Suprapubic skin (tissue), 4 donors: ENCODE measurements at places on chromosomes 1 and 21.

GRCh38 chr1:16644193-16644481, 22.6 kb downstream of the RNU1-3 start:
- DNase-seq, result no peak

DNA sequence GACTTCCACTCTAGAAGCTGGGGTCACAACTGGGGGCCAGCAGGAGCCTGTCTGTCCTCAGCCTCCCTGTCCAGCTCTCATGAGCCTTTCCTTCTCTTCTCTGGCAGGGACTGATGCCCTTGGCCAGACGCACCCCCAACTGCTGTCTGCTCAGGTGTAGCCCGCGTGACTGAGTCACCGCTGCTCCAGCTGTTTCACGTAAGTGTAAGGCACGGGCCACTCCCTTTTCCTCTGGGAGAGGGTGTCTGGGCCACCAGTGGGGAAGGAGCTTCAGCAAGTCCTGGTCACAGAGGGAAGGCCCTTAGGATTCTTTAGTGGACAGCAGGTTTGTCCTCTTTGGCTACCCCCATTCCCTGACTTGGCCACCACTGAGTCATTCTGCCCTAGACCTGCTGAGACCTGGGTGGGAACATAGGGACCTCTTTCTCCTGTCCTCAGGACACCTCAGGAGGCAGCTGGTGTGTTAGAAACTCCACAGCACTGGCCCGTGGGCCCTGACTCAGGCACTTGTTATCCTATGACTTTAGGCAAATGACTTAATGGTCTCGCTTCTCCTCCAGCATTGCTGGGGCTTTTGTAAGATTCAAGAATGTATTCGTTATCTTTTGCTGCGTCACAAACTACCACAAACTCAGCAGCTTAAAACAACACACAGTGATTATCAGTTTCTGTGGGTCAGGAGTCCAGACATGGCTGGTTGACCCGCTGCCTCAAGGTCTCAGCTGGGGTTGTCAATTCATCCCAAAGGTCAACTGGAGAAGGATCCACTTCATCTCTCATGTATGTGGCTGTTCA, 64.8 kb downstream of the FAM163A start:
- DNase-seq, result no peak

- DNase-seq, result no peak
Observed at GRCh38 chr1:19504796-19505692, 19.7 kb upstream of the CAPZB start.

GRCh38 chr1:59397139-59397858, 100.4 kb downstream of the FGGY start:
- DNase-seq, result no peak

DNA sequence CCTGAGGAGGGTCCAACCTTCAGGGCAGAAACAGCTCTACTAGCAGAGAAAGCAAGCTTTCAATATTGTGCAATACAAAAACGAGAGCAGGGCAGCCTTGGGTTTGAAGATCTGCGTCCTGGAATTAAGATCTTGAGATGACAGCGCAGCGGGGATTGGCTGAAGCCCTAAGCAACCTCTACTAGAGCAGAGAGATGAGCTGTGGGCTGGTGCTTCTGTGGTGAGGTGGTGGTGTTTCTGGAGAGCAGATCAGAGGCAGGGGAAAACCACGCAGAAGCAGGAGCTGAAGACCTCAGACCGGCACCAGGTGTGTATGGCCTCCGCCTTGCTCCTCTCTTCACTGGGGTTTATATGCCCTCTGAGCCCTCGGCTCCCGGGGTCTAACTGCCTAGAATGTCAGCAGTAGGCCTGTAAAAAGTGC, 12.5 kb downstream of the TRAF3IP3 start:
- DNase-seq, result no peak

DNA sequence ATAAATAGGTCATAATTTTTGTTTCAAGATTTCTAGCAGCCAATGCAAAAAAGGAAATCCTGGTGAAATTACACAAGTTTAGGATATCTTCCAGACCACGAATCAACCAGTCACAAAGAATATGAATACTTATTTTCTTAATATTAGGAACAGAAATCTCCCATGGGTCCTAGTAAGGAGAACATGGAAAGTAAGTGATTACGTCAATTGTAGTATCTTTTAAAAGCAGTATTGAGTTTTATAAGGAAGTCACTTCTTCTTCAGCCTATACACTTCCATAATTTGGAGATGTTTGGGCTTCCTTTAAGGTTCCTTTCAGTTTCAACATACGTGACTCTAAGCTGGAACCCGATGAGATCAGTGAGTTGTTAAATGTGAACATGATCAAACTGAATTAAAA, 534.5 kb downstream of the USP25 start:
- DNase-seq, result no peak

DNA sequence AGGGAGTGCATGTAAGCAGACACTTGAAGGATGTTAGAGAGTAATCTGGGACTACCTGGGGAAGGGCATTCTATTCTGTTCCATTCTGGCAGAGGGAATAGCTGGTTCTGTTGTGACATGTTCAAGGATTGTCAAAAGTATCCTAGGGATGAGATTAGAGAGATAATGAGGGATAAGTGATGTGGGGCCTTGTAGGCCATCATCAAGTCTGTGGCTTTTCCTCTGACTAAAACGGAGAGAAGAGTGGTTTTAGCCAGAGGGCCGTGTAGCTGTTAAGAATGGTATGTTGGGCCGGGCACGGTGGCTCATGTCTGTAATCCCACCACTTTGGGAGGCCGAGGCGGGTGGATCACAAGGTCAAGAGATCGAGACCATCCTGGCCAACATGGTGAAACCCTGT, 23.6 kb downstream of the TGFB2 start:
- DNase-seq, result no peak

DNA sequence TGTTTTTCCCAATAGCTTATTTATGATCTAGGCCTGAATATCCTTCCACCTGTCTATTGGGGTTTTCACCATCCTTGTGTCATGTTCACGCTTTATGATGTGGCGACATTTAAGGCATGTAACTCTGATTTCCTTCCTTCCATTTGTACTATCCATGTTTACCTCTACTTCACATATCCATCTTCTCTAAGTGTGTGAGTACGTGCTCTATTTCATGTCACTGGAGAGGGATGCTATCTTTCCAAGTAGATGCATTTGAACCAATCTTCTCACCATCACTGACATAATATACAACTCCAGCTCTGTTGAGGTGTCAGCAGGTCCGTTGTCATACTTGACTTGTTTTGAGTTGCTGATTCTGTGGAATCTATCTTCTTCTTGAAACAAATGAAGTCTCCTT, 283.2 kb downstream of the PTBP2 start:
- DNase-seq, result no peak

DNA sequence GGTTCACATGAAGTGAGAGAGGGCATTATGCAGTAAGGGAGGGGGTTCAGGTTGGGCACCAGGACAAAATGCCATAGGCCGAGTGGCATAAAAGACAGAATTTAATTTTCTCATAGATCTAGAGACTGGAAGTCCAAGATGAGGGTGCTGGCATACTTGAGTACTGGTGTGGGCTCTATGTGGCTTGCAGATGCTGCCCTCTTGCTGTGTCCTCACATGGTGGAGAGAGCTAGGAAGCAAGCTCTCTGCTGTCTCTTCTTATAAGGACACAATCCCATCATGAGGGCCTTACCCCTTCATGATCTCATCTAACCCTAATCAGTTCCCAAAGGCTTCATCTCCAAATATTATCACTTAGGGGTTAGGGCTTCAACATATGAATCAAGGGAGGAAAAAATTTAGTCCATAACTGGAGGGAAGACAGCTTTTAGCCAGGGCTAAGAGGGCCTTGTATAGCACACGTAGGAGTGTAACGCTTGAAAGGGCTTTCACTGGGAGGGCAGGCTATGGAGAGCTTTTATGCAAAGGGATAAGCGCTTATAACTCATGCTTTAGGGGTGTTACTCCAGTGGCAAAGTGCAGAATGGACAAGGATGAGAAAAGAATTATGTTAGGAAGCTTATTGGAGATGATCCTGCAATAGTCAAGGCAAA, 64.5 kb downstream of the PLPPR5 start:
- DNase-seq, result no peak

- no peak for DNase-seq
Observed at GRCh38 chr1:115643225-115643624, 1.5 kb downstream of the VANGL1 start.

DNA sequence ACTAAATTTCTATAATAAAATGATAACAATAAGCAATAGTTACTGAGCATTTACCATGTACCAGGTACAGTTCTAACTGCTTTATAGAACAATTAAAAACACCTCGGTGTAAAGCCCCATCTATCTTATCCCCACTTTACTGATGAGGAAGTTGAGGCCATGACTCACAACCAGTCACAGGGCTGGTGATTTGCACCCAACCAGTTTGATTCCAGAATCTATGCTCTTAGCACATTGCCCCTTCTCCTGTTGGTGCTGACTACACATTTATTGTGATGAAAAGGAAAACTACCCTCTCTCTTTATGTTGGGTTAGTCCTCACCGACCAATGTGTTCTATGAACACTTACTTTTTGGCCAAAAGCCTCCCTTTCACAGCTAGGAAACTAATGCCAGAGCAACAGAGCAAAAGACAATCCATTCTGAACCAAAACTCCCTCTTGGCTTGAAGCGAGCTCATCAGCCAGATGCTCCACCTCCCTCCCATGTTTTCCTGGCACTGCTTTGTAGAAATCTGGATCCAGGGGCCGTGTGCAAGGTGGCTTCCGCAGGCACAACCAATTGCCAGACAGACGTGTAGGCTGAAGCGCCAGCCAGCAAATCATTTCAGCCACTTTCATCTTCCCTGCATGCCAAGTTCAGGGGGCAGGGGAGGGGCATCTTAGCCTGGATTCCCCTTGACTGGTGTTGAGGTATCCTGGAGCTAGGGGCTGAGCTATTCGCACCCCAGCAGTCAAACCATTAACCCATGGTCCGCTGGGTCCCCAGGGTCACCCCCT, 32.0 kb upstream of the SLC30A1 start:
- DNase-seq, result no peak

GRCh38 chr1:26887125-26887524, 3.0 kb downstream of the GPN2 start:
- DNase-seq, result no peak

DNA sequence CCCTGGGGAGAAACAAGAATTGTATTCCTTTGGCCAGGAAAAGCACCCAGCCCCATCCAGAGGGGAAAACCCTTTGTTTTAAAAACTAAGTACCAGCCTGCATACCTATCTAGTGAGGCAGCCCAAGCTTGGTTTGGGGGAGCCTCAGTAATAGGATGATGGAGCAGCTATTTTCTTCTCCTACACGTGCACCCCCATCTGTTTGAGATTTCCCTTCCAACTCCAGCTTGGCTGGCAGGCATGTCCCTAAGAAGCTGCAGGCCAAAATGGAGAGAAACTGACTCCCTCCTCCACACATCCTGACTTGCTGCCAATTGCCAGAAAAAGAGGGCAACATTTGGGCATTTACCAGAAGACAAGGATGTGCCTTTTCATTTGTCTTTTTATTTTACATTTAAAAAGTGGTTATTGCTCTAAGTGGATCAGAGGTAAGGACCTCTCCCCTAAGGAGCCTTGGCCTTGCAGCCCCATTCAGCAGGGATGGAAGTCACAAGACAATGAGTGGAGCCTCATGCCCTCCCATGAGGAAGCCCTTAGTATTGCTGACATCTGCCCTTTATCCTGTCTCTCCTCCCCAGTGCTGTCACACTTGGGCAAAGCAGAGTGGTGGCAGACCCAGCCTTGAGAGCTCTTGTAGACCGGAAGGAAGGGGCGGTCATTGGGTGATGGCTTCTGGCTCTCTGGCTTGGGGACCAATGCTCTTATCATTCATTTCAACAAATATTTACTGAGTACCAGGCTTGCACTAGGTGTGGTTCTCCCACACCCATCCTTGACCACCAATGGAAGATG, 8.6 kb downstream of the FNDC5 start:
- peak; percentile 32 for DNase-seq

DNA sequence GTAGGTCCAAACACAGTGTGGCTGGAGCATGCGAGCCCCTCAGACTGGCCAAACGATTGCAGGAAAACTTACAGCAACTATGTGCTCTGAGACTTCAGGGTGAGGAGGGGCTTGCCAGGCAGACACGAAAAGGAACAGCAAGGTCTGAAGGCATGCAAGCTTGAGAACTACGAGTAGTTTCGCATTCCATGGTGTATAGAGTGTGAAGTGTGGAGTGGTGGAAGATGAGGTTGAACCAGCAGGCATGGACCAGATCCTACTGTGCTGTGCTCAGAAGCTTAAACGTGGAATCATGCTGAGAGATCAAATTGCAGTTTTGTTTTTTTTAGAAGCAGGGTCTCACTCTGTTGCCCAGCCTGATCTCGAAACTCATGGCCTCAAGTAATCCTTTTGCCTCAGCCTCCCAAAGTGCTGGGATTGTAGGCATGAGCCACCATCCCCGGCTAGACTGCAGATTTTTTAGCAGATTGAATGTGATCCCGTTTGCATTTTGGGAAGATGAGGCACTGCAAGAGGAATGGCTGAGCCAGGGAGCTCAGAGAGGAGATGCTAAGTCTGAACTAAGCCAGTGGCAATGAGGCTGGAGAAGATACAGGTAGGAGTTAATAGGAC, 5.1 kb upstream of the TFAP2E start:
- no peak for DNase-seq

DNA sequence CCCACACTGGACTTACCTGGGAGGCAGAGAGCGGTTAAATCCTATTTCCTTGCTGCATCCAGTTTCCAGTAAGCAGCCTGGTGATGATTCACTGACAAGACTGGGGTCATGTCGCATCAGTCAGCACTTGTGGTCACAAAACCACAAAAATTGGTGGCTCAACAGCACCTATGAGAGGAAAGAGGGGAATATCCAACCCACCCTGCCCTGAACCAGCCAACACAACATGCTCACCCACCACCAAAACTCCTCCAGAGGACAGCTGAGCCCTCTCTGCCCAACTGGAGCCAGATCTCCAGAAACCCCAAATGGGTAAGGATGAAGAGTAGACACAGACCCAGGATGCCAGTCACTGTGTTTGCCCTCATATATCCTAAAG, 64.0 kb downstream of the CD46 start:
- peak; percentile 38 for DNase-seq

DNA sequence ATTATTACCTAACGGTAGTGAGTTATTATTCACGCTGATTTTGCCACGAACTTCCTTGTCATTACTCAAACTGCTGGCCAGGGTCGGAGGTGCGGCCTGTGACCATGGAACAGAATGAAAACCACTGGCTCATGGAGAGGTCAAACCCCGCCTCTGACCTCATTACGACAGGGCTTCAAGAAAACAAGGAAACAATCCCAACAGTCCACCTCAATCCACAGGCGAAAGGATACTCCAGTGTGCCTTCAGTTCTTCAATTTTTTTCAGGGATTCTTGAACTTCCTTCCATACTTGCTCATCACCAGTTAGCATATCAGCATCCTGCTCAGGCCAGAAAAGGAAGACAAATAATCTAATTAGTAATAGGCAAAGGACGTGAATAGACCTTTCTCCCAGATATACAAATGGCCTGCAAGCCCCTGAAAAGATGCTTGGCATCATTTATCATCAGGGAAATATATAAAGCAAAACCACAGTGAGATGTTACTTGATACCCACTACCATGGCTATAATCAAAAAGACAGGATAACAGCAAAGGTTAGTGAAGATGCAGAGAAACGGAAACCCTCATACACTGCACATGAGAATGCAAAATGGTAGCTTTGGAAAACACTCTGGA, 643.4 kb downstream of the SMYD3 start:
- DNase-seq, result no peak
